ENCODE measurements at places on chromosomes 3 and 15.

- no peak for DNase-seq
Observed at GRCh38 chr15:77580996-77581682, 51.6 kb downstream of the LINGO1 start.

- no peak for DNase-seq
Observed at GRCh38 chr3:186090901-186091300, 18.0 kb downstream of the ETV5 start.

- no peak for DNase-seq
Observed at GRCh38 chr3:15223685-15224572, 17.9 kb downstream of the CAPN7 start.

DNA sequence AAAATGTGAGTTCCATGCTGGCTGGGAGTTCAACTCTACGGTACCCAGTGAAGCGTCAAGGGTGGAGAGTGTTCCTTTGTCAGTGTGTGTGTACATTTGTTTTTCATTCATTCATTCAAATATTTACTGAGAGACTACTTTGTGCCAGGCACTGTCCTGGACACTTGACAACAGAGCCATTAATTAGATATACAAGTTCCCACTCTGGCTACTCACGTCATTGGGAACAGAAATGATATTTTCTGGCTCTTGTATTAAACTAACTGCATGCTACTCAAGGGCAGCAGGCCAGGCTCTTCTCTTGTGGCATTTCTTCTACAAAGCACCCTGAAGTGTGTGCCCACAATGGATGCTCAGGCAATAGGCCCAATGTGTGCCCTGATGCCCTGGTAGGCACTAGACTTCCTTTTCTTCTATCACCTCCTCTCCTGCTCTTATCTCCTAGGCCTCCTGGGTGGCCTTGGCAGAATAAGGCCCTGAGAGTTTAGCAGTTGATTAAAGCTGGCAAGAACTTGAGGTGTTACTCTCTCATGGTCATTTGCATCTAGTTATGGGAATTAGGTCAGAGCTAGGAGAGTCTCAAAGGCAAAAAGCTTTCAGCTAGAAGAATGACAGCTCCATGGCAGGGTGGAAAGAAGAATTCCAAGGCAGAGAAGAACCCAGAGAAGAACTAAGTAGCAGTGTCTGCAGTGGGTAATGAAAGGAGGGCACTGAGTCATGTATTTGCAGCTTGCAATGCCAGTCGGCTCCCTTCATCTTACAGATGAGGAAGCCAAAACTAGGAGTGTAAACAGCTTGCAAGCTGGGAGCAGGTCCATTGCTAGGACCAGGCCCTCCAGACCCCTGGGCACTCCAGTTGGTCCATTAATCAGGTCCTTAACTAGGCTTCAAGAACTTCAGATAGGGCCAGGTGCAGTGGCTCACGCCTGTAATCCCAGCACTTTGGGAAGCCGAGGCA is 14.0 kb upstream of the SMAD3 start:
- no peak for DNase-seq

DNA sequence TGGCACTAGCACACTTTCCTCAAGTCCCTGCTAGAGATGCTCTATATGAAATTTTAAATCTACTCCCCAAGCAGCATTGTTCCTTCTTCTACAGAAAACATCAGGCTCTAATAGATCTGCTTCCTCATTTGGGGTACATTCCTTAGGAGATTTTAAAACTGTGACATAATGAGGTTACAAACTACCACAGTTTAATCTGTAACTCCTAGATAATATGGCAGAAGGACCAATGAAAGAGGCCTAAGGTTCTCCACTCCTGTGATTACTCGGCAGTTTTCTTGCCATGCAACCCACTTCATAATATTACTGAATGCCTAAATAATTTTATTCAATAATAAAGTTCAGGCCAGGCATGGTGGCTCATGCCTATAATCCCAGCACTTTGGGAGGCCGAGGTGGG is 16.1 kb downstream of the ZNF106 start:
- DNase-seq = no peak

GRCh38 chr15:22945071-22945470 is 35.1 kb downstream of the CYFIP1 start:
- DNase-seq = no peak

GRCh38 chr15:96047255-96047931 is 283.1 kb upstream of the NR2F2 start:
- no peak for DNase-seq

DNA sequence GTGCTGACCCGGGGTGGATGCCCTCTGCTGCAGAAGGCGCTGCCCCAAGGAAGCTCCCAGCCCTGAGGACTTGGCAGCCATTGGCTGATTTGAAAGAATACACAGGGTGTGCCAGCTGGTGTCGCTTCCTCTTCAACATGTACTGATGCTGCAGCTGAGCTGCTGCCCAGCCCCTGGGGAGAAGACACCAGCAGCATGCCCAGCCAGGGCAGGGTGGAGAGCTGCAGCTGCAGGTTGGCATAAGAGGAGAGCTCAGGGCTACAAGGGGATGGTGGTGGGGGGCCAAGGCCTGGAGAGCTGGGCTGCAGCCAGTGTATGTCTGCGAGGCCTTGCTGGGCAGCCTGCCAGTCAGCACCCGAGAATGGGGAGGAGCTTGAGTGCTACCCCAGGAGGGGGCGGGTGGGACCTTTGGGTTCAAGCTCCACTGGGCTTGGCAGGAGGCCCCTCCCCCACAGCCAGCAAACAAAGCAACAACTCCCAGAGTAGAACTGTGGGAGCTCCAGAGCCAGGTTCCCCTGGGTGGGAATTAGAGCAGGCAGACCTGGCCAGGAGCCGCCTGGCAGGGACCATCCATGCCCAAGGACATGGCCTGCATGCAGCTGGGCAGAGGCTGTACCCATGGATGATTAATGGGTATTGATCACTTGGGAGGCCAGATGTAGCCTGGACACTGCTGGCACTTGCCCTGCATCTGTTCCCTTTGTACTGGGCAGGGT is 9.2 kb upstream of the SEMA4B start:
- DNase-seq = no peak

GRCh38 chr15:28861031-28861534 is 12.6 kb upstream of the GOLGA6L7 start:
- DNase-seq = no peak

DNA sequence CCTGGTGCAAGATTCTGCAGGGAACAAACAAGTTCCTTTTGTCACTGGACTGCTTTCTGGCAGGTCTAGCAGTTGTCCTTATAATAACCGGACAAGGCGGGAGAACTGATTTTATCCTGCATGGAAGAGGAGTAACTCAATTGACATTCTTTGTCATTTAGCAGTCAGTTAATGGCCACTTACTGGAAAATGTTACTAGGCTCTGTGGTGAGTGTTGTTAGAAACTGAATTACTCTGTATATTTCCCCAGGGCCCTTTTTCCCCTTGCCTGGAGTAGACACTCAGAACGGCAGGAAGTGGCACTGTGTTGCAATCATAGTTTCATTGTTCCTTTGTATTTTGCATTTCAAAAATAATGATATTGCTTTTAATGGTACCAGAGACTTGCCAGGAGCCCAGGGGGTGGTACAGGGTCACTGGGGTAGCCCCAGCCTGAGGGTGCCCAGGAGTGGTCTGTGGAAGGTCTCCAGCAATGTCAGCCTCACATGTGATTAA is 318.6 kb upstream of the LRRFIP2 start:
- no peak for DNase-seq

DNA sequence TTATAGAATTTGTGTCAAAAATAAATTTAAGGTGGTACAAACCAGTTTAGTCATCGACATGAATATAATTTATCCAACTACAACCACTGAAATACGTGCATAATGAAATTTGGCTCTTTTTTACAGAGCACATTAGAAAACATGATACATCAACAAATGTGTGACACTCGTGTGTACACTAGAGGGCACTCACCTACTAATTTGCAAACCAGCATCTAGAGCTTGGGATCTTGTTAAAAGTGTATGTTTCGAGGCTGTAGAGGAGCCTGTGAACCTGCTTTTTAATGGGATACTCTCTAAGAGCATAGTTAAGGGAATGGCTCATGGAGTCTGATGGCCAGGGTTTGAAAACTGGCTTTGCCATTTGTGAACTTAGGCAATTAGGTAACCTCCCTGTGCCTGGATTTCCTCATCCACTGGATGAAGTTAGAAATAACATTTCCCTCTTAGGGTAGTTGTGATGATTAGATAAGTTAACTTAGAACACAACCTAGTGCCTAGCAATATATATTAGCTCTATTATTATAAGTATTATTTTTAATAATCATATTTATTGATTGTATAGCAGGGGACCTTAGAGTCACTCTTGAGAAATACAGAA is 8.8 kb upstream of the CPOX start:
- no peak for DNase-seq

DNA sequence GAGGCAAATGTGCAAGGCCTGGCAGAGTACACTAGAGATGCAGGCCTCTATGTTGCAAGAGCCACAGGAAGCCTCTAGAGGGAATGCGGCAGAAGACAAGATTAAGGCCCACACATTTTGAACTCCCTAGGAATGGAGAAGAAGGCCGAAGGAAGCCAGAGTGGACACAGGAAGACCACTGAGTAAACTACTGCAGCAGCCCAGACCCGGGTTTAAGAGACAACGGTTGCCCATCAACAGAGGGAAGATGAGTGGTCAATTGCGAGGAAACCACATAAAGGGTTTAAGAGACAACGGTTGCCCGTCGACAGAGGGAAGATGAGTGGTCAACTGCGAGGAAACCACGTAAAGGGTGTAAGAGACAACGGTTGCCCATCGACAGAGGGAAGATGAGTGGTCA is 14.6 kb downstream of the CHSY1 start:
- DNase-seq = no peak

- no peak for DNase-seq
Observed at GRCh38 chr15:64127521-64128270, 23.8 kb upstream of the SNX22 start.

DNA sequence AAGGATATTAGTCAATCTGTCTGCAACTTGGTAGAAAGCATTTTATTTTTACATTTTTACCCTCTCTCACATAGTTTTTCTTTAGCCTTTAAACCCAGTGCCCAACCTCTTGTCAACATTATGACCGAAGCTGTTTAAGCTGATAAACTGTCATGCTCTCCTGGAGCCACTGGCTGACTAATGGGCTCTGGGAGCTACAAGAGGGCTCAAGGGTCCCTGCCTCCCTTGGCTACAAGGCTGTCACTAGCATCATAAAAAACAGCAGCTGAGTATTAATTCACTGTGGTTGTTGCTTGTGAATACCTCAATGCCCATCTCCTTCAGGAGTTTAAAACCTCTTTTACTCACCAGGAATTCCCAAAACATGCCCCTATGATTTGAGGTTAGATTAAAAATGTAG is 237.9 kb downstream of the ZMAT3 start:
- DNase-seq = no peak

DNA sequence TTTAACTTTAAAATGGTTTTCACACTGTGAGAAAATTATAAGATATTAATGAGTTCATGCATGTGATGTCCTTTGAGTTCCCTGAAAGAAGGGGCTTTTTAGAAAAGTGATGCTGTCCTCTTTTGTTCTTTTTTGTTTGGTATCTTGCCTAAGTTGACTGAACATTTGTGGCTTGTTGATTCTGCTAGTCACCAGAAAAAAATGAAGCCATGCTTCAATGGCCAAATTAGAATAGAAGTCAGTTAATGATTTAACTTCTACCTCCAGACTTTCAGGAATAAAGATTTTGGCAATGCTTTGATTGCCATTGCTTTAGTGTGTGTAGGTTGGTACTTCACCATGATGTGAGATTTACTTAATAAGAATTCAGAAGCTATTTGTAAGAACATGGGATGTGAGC is 260.6 kb upstream of the NECTIN3 start:
- no peak for DNase-seq

GRCh38 chr3:42446111-42447050 is 36.0 kb upstream of the LYZL4 start:
- no peak for DNase-seq

GRCh38 chr3:66376568-66376967 is 124.3 kb downstream of the LRIG1 start:
- DNase-seq = no peak

DNA sequence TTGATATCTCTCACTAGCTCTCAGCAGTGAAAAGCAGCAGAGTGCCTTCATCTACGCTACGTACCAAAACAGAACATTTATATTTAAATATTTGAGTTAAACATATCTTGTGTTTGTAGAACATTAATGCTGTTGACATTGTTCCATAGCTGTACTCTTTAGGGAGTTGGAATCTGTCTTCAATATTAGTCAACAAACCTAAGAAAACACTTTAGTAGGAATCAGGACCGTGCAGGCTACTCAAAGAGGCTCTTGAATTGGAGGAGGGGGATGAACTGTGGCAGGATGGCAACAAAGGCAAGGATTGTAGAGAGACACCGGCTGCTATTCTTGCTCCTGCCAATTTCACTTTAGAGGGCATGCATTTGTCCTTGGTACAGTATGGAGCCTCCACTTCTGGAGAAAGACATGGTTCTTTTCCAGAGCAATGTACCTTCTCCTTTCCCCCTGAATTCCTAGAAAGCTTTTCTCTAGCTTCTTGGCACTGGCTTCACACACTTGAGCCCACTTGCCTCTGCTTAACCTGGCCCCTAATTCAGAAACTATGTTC is 265.9 kb downstream of the CD47 start:
- no peak for DNase-seq

DNA sequence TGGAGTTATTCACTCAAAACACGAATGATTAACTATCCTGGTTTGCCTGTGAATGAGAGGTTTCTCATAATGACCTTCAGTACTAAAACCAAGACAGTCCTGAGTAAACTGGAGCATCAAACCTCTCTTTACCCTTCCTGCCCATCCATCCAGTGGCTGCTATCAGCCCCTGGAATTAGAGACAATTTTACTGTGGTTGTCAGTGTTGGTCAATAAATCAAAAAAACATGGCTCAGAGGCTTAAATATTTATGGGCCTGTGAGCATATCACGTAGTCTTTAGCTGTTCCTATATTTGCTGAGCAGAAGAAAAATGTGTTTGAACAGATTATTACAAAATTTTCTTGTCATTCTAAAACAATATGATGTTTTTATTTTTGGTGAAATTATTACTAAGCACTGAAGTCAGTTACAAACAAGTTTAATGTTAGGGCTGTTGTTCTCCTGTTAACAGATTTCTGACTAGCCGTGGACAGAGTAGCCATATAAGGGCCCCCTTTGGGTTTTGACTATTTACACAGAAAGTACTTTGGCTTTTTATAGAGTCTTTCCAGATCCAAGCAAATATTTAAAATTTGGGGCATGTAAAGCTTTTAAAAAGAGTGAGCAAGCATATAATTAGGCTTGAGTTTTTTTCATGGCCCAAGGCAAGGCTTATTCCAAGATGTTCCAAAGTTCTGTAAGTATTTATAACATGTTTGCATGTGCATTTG is 580.9 kb downstream of the DIPK2A start:
- DNase-seq = no peak

GRCh38 chr3:151976211-151977050 is 103.0 kb downstream of the SUCNR1 start:
- DNase-seq = no peak

DNA sequence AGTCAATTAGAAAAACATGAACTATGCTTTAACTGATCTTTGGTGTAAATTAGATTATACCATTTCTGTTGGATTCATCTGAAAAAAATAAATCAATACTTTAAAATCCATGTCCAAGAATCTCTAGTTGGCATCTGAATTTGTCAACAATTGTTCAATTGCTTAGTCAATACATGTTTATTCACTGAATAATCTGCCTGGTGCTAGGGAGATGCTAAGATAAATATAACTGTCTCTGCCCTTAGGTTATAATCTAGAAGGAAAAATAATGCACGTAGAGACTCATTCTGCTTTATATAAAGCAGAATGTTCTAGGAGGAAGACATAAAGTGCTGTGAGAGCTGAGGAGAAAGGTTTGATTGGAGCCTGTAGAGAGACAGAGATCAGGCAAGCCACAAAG is 537.2 kb upstream of the IL12A start:
- no peak for DNase-seq

GRCh38 chr3:16472593-16472992 is 40.9 kb downstream of the RFTN1 start:
- DNase-seq = no peak
